ENCODE measurements at places on chromosomes 2 and 18.
A peak's percentile ranks its signal among the peaks of the same experiment; 100 is the strongest.

GRCh38 chr18:31942291-31942998, 483 bp downstream of the TRAPPC8 start:
- no peak for DNase-seq

DNA sequence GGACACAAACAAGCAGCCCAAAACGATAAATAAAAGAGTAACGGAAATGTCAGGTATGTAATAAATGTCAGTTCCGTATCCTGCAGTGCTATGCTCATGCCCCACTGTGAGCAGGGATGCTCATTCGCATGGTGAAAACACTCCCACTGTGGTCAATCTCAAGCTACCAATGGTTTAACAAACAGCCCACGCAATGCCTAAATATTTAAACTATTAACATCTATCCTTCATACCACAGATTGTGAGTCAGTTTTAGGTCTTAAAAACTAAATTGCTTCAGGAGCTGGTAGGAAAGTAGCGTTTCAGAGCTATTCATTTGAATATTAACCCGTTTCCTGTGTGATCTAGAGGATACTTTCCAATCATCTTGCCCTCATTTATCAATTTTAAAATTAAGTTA, 207.4 kb downstream of the TCF4 start:
- DNase-seq: no peak

GRCh38 chr2:9392898-9393765, 30.2 kb downstream of the ITGB1BP1 start:
- no peak for DNase-seq

DNA sequence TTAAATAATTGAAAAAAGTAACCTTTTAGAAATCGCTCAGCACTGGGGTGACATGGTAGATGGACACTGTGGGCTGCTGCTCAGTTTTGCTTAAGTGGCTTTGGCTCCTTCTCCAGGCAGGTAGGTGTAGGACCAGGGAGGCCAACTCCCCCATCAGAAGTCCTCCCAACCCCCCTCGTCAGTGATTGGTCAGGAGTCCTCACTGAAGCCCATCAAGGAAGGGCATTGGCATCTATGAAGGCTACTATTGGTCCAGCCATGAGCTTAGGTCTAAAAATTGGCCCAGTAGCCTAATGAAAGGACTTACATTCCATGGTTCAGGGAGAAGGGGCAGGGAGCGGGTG, 34.7 kb downstream of the ST3GAL5 start:
- no peak for DNase-seq

GRCh38 chr18:13191031-13191430, 27.5 kb upstream of the LDLRAD4 start:
- no peak for DNase-seq

GRCh38 chr2:64135421-64135820, 8.8 kb downstream of the PELI1 start:
- no peak for DNase-seq

DNA sequence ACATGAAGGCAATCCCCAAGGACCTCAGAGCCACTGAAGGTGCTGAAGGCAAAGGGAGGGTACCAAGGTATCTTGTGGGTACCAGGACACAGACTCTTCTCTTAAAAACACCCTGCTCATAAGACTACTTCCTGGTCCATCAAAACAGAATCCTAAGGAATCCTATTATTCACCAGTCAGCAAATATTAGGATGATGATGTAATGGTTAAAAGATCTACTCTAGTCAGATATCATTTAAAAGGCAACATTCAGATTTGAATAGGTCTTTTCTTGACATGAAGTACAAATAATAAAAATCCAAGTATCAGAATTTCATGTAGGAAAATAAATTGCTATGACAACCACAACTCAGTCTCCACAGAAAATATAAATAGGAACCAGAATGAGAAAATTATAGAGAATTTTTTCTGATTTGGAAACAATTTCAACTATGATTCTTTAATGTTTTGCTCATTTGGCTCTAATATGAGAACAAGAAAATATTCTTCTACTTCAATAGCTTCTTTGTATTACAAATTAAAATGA, 77.8 kb upstream of the ZNF397 start:
- no peak for DNase-seq

- DNase-seq: no peak
Measured at GRCh38 chr18:39318462-39318861, 1752.9 kb upstream of the CELF4 start.

GRCh38 chr2:156430236-156430979, 5.8 kb upstream of the GPD2 start:
- no peak for DNase-seq

DNA sequence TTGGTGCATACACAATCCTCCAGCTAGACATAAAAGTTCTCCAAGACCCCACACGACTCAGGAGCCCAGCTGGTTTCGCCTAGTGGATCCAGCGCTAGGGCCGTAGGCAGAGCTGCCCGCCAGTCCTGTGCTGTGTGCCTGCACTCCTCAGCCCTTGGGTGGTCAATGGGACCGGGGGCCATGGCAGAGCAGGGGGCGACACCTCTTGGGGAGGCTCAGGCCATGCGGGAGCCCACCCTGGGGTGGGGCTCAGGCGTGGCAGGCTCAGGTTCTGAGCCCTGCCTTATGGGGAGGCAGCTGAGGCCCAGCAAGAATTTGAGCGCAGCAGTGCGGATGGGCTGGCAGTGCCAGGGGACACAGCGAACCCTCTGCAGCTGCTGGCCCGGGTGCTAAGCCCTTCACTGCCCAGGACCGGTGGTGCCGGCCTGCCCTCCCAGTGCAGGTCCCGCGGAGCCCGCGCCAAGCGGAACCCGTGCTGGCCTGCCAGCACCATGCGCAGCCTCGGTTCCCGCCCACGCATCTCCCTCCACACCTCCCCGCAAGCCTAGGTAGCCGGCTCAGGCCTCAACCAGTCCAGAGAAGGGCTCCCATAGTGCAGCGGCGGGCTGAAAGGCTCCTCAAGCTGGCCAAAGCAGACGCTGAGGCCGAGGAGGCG, 1566.6 kb upstream of the SLC39A10 start:
- no peak for DNase-seq

DNA sequence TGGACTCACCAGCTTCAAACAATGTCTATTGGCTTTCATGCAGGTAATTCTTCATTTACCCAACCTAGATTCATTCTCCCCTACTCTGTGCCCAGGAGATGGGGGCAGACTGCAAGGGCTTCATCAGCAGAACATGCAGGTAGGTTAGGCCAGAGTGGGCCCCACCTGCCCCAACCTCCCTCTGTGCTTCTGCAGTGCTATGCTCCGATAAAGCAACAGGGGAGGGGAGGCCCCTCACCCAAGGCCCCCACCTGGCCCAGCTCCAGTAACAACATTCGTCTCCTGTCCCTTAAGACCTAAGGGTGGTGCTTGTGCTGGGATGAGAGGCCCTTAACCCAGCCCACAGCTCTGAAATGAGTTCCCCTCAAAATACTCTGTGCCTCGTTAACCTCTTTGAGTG, 16.7 kb upstream of the GYPC start:
- DNase-seq: no peak

GRCh38 chr2:31011587-31011986, 126.7 kb downstream of the GALNT14 start:
- no peak for DNase-seq

DNA sequence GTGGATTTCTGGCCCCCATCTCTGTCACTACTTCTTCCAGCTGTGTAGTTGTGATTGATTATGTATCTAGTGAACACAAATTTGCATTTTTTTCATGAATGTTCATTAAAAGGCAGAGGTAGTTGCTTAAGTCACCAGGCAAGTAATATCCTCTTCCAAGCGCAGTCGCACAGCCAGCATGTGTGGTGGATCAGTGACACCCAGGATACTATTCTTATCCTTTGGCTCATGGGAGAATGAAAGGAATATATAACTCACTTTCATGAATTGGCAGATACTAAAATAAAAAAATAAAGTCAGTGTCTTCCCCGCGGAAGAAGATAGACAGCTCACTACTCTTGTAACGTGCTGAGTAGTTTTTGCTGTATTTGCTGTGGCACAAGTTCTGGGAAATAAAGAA, 387.8 kb downstream of the CDH7 start:
- DNase-seq: no peak

DNA sequence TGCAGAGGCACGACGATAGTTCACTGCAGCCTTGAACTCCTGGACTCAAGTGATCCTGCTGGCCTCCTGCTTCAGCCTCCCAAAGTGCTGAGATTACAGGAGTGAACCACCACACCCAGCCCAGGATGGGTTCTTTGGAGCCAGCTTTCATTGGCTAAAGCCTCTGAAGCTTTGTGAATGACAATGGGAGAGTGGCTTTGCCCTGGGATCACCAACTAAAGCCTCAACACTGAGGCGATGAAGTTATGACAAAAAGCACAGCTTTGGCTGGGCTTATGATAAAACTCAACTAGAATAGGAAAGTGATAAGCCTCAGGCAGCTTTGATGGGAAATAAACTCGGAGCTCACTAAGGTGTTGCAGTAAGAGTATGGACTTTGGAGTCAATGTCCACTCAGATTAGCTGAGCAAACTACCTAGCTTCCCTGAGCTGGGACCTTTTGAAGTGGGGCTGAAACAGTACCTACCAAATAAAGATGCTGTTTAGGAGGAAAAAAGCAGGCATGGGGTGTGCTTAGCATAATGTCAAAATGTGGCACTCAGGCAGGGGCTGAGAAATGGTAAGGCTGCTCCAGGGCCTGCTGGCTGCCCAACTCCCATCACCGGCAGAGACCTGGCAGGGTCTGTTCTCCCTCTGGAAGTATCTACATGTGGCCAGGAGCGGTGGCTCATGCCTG, 4.3 kb downstream of the TMEM127 start:
- no peak for DNase-seq

GRCh38 chr18:73645160-73645715, 502.4 kb downstream of the FBXO15 start:
- no peak for DNase-seq

GRCh38 chr2:241309684-241310117, 5.8 kb downstream of the HDLBP start:
- DNase-seq: no peak

GRCh38 chr2:9397201-9397600, 26.1 kb downstream of the ITGB1BP1 start:
- no peak for DNase-seq

DNA sequence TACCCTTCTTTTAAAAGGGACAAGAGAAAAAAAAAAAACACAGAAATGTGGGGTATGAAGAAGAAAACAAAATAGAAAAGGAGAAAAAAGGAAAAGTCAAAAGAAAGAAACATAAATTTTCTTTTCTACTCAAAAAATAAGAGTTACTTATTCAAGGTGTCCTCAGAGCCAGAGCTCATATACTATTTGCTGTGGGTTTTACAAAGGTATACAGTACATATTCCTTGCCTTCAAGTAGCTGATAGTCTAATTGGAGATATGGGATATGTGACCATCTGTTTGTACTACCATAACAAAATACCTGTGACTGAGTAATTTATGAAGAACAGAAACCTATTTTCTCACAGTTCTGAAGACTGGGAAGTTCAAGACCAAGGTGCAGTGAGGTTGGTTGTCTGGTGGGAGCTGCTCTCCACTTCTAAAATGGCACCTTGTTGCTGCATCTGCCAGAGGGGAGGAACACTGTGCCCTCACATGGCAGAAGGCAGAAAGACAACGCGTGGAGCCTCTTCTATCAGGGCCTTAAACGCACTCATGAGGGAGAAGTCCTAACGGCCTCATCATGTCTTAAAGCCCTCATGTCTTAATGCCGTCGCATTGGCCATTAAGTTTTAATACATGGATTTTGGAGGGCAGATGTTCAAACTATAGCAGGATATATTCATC, 33.9 kb downstream of the NBAS start:
- DNase-seq: peak; percentile 4

DNA sequence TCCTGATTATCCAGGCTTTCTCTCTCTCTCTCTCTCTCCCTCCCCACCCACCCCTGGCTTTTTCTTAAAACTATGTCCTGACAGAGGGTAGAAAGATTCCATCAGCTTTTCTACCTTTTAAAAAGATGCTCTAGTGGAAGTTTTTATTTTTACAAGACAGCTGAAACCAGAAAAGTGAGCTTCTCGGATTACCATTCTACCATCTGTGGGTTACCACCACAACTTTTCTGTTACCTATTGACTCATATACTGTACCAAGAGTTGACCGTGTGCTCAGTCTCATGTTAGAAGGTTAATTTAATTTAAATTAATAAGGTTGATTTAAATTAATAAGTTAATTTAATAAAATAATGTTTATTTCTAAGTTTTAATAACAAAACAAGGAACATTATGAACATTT, 137.6 kb downstream of the UPP2 start:
- no peak for DNase-seq

- peak; percentile 35 for DNase-seq
Measured at GRCh38 chr2:164538240-164538866, 82.9 kb downstream of the GRB14 start.

DNA sequence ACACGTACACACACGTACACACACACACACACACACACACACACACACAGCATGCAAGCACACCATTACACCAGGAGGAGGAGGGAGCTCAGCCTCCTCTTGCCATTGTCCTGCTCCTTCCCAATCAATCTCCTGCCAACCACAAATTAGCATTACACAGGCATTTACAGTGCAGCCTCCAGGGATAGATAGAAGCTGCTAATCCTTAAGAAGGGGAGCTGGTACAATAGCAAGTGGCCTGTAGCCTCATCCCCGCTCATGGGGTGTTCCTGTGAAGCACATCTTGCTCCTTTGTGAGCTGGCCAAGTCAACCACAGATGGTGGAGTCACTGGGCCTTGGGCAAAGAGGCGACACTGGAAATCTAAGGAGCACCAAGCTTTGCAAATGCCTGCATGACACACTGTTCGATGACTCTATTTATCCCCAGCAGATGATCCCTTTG, 110.3 kb upstream of the PKDCC start:
- DNase-seq: peak; percentile 56

DNA sequence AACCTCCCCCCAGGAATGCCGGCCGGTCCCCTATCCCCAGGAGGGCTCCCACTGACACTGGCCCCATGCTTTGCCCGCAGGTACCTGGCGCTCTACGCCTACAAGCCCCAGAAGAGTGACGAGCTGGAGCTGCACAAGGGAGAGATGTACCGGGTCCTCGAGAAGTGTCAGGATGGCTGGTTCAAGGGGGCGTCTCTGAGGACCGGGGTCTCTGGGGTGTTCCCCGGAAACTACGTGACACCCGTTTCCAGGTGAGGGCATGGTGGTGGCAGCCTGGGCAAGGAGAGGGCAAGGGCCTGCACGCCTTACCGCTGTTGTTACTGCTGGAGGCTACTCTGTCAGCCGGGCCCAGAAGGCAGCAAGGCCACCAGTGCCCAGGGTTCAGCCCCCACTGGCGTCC, 181.3 kb downstream of the SEPTIN10 start:
- no peak for DNase-seq

DNA sequence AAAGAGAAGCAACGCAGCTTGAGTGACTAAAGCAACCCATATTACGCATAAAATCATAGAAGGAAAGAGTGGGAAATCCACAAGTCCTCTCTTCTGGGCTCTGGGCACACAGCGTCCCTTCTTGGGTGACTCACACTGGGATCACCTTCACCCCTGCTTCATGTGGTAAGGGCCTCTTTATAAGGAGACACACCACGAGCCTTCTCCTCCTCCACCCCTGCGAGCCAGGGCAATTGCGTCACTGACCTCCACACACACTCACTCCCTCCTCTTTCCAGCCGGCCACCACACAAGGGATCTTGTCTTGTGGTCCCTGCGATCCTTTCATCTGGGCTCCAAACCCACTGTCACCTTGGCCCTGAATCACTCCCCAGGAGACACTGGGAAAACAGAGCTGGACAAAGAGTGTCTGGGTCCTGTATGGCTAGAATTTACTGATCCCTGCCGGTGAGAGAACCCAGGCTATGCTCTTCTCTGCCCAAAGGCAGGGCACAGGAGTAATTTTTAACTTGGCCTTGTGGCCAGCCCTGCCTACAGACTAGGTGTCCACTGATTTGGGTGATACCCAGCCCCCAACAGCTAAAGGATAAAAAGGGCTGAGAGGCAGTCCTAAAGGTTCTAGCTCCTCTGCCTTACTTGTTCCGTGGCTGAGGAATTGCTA, 35.3 kb downstream of the NHEJ1 start:
- peak; percentile 87 for DNase-seq
